ENCODE measurements at places on chromosomes 16 and 17.
A peak's percentile ranks its signal among the peaks of the same experiment; 100 is the strongest.

DNA sequence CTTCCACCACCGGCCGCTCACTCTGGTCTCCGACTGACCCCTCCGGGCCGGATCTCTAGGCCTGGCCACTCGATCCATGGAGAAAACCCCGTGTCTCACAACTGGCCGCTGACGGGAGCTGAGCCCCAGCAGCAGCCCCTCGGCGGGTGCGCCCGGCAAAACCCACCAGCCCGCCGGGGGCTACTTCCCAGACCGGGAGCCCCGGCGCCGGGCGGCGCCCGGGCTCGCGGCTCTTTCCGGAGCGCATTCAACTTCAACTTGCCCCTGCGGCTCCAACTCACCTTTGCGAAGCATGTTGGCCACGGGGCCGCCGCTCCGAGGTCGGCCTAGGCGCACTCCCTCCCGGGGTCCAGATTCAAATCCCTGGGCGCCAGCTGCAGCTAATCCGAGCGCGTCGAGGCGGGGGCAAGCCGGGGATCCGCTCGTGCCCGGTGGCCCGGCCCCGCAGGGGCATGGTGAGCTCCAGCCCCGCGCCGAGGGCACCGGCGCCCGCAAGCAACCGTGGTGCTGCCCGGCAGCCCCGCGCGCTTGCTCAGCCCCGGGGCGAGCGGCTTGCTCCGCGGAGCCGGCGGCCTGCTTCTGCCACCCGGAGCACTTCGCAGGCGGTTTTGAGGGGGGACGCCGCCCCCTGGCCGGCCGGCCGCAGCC lies 438 bp downstream of the RTN4RL1 start:
- no peak for DNase-seq

- no peak for DNase-seq
Observed at GRCh38 chr16:85579191-85579590, 33.9 kb upstream of the GSE1 start.

- DNase-seq, result peak; percentile 30
Observed at GRCh38 chr16:51982715-51983680, 563.9 kb downstream of the TOX3 start.

DNA sequence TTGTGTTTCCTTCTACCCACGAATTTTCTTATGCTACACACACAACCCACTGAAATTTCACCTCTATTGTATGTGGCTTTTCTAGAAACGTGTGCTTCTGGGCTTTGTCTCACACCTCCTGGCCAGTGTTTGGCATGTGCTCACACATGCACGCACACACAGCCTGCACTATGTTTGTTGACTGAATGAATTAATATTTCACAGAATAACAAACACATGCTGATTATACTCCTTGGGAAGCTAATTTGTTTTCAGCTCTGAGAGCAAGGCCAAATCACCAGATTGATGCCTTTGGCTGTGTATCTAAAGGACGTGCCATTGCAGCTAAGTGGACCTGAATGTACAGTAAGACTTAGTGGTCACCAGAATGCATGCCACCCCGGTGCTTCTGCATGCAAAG lies 210.7 kb downstream of the WWOX start:
- DNase-seq, result no peak

GRCh38 chr16:8721336-8722024 lies 47.1 kb downstream of the ABAT start:
- no peak for DNase-seq

- DNase-seq, result no peak
Observed at GRCh38 chr17:46123607-46124006, 69.6 kb downstream of the KANSL1 start.
